Activated CD4-positive, alpha-beta T cell treated with anti-CD3 and anti-CD28 coated beads, Interleukin-2, Interleukin-4, amounts not matched to agents 100 ng/mL and 50 ng/mL, durations not matched to agents 16 hours and 8 hours (primary cell): ENCODE measurements at places on chromosomes 16 and 17.

DNA sequence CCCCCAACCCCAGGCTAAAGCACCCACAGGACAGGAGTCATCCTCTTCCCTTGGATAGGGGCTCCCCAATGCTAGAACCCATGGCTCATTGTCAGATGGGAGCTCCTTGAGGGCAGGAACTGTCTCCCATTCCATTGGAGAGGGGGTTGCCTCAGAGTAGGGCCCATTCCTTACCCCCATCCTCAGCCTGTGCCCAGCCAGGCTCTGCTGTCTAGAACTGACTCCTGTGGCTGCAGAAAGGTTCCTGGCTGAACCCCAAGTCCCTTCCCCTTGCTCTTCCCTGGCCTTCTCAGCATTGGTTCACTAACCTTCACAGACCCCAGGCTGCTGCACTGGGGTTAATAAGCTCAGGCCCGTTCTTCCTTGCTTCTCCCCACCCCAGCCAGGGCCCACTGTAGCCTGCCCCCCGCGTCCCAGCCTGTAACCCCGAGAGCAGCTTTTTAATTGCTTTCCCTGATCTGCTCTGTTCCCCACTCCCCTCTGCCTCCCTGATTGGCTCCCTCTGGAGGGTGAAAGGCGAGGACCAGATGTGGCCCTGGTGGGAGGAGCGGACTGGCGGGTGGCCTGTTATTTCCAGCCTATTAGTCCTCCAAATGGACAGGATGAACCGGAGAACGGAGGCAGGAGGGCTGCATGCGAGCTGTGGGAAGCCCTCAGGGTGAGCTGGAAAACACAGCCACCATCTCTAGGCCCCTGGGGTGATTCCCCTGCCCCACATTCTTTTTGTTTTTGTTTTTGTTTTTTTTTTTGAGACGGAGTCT lies 6.0 kb upstream of the GFAP start:
- DNase-seq = no peak

- peak; percentile 48 for DNase-seq
Observed at GRCh38 chr16:89314357-89314756, 96.9 kb downstream of the ZNF778 start.

DNA sequence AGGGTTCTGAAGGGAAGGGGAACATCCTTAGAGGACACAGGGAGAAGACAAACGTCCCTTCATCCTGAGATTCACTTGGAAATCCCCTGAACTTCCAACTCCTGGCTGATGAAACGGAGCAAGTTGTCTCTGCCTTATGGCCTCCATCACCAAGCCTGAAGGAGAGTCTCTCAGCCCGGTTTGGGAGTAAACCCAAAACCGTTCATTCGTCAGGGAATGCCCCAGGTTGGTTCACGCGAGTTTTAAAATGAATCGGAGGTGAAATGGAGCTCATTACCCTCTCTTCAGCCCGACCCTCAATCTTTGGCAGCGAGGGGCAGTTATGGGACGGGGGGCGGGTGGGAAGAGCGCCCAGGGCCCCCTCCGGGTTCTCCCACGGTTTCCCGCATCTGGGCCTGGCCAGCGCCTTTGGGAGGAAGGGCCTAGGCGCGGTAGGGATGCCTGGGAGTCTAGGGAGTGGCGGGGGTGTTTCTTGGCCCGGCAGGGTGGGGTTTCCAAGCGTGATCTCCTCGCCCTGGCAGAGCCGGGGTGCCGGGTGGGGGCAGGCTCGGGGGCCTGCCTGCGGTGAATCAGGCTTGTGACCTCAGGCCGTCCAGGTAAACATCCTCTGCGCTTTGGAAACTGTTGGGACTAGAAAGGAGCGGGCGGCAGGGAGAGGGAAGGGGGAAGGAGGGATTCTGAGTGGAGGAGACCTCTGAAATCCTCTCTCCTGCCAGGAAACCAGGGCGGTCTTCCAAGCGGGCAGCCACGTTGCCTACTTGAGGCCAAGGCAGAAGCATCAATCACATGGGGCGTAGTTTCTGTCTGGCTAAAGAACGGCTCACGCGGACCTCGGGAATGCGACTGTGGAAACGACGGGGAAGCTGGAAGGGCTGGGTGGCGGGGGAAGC lies 24.1 kb upstream of the HOXB13 start:
- no peak for DNase-seq

- DNase-seq = no peak
Observed at GRCh38 chr17:46192189-46192438, 1.1 kb downstream of the KANSL1 start.

- no peak for DNase-seq
Observed at GRCh38 chr16:49617710-49618330, 238.1 kb downstream of the ZNF423 start.

DNA sequence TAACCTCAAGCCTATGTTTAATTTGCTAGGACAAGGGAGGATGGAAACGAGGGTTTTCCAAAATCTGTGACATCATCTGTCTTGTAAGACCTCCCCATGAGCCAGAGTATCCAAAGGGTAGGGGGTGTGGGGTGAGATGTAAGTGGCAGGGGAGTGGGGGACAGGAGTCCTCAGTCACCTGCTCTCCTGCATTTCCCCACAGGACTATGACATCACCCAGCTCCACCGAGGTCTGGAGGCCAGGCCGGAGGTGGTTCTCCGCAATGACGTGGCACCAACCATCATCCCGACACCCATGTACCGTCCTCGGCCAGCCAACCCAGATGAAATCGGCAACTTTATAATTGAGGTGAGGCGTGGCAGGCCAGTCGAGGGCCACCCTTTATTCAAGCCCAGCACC lies 41.5 kb upstream of the CDH1 start:
- no peak for DNase-seq

DNA sequence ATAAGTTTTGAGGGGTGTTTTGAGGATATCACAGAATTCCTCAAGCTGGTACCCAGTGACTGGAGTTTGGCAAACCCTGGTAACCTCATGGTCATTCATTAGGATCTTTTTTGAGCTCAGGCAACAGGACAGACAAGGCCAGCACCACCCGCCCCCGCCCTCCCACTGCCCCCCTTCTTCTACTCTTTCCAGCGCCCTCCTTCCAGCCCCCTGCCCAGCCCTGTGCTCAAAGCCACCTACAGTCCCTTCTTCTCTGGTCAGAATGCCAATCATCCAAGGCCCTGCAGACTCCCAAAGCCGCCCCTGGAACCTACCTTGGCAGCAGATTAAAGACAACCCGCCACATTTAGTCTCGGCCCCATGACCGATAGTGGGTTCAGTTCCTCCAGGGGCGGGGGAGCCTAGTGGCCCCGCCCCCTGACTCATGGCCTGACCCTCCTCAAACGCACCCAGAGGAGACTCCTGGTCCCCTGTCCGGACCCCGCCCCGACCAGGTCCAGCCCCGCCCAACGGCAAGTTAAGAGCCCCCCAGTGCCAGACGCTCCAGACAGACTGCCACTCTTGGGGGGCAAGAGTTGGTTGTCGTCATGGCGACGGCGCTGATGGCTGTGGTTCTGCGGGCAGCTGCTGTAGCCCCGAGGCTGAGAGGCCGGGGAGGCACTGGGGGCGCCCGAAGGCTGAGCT lies at the start of gene NAGS:
NAGS (plus strand) TSS at position 546 of the 684 bp plus-strand sequence; CDS start at position 588, 42 bp downstream.
- DNase-seq = no peak

DNA sequence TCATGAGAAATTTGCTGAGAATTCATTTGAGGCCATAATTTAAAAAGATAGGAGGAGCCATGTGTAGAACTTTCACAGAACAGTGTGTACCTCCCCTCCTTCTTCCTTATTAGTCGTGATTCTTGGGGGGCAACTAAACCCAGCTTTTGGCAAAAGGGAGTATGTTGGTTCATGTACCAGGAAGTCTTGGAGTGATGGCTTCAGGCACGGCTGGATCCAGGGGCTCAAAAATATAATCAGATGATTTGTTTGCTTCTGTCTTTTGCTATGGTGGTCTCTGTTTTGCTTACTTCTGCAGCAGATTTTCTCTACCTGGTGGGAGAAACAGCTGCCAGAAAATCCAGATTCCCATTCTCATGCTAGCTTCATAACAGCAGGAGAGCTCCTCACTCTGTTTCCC lies 629.9 kb downstream of the MAF start:
- DNase-seq = no peak

- DNase-seq = no peak
Observed at GRCh38 chr17:48194097-48194550, 86.6 kb downstream of the SNX11 start.

- peak; percentile 90 for DNase-seq
Observed at GRCh38 chr17:37643118-37643766, at the start of gene DDX52. Gene DDX52, minus strand, starts transcription at chr17:37643446. Its CDS starts 26 bp downstream, at chr17:37643420.
